ENCODE measurements at places on chromosomes 4 and X.

DNA sequence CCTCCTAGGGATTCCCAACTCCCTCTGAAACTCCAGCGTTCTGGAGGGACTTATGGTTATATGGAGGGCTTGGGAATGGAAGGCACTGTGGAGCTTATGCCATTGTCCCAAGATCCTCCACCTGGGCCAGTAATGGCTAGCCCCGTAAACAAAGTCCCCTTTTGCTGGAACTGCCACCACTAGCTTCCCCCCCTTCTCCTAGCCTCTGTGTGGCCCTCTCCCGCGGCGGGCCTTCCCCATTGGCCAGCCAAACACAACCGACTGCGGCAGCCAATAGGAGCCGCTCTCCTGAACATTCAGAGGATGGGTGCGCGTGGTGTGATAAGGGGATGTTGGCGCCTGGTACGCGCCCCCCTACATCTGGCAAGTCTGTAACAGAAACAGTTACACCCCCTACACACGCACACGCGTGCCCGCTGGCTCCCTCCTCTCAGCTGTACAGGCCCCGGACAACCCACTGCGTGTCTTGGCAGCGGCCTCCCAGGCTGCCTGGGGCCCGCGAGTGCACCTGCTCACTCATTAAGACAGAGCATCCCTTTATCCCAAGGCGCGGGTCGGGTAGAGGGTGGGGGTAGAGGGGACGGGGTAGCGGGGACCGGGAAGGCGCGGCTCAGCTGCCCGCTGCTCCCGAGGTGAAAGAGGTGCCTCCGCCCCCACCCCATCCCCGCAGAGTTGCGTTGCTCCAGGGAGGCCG is 863 bp upstream of the RAB33A start:
- no peak for DNase-seq

GRCh38 chr4:184838249-184839074 is 12.7 kb upstream of the ACSL1 start:
- DNase-seq = no peak

DNA sequence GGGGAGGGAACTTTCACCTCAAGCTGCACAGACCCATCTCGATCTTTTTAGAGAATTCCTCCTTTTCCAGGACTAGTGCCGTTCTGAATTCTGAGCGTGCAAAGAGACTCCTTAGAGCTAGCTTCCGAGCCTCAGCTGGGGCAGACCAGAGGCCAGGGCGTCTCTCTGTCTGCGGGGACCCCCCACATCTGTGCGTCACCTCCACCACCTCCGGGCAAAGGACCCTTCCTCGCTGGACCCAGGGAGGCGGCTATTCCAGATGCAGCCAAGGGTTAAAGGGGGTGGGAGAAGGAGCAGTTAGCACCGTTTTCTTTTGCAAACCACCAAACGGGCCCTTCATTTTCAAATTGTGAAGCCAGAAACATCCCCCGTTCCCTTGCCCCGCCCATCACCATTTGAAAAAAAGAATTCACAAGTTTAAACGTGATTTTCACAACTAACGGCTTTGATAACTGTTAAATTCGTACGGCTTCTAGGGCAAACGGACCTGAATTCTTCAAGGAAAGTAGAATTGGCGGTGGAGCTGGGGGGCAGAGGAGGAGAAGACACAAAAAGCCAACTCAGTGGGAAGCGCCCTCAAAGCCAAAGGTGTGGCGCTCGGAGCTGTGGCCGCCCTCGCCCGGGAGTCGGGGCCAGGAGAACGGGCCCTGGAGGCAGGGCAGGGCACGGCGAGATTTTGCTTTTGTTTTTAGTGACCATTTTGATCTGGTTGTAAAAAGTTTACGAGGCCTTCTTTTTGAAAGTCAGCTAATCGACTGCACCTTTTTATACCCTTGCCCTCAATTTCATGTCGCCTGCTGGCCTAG is 3.3 kb upstream of the PDGFRA start:
- DNase-seq = no peak

- peak; percentile 16 for DNase-seq
Measured at GRCh38 chr4:168480931-168481611, 779 bp upstream of the DDX60L start.

- DNase-seq = no peak
Measured at GRCh38 chrX:65574356-65574755, 39.8 kb upstream of the LAS1L start.

GRCh38 chr4:186032259-186032658 is 36.7 kb upstream of the TLR3 start:
- DNase-seq = no peak

DNA sequence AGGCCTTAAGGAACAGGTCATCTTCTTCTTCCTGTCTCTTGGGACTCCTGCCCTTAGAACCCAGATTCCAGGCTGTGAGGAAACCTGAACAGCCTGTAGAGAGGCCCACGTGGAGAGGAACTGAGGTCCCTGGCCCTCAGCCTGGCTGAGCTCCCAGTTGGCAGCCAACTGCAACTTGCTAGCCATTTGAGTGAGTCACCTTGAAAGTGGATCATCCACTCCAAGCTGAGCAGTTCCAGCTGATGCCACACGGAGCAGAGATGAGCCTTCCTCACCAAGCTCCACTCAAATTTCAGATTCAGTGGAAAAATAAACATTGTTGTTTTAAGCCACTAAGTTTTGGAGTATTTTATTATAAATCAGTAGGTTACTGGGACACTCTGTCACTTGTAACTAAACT is 392.5 kb downstream of the BCOR start:
- no peak for DNase-seq

GRCh38 chr4:65083076-65083475 is 587.2 kb downstream of the EPHA5 start:
- DNase-seq = no peak

GRCh38 chrX:9988762-9989161 is 21.6 kb downstream of the CLDN34 start:
- no peak for DNase-seq

DNA sequence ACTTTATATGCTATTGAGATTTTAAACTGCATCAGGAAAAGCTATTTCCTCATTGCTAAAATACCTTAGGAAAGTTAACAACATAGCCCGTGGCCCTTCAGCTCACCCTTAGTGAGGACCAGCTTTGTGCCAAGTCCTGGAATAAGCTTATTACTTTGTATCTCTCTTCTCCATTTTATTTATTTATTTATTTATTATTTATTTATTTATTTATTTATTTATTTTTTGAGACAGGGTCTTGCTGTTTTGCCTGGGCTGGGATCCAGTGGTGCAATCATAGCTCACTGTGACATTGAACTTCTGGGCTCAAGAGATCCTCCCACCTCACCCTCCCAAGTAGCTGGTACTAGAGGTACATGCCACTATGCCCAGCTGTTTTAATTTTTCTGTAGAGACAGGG is 6.3 kb downstream of the RHOXF1 start:
- DNase-seq = no peak

DNA sequence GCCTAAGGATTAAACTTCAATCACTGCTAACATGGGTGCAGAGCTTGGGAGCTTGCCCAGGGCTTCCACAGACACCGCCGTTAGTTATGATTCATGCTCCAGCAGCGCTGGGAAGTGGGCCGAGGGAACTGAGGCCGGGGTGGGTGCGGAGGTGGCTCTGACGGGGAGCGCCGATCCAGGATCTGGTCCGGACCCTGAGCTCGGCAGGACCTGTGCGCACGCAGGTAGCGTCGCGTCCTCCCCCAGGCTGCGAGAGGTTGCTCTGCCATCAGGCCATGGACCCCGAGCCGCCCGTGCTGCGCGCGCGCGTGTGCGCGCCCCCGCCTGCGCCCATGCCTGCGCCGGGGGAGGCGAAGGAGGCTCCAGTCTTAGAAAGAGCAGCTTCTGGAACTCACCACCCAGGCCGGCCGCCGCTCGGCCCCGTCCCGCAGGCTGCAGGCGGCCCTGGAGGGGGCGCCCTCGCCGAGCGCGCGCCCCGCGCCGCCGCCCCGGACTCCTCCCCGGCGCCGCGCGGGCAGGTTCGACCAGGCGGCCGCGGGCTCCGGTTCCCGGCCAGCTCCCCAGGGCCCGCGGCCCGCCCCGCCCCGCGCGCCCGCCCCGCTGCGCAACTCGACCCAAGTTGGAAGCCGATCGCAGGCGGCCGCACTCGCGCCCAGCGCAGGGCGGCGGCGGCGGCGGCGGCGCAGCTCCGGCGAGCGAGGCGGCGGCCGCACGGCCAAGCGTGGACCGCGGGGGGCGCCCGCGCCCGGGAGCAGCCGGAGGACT is 732 bp upstream of the ADRA2C start:
- DNase-seq = no peak

- no peak for DNase-seq
Measured at GRCh38 chr4:85828027-85828890, 353.3 kb downstream of the ARHGAP24 start.

DNA sequence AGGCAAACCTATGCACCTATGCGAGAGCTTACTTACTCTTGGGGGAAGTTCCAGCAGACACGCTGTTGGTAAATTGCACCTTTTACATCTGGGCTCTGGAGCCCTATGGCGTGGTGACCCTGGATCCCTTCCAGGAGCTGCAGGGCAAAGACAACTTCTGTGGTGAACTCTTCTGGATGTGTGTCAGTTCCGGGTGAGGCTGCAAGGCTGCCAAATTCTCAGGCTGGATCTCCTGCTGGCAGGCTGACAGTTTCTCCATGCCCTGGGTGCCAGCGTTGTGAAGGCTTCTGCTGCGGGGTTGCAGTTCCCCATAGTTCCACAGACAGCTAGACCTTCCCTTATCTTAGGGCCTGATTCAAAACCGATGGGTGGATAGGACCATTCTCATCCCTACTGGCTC is 37.9 kb downstream of the RAP2C start:
- no peak for DNase-seq

DNA sequence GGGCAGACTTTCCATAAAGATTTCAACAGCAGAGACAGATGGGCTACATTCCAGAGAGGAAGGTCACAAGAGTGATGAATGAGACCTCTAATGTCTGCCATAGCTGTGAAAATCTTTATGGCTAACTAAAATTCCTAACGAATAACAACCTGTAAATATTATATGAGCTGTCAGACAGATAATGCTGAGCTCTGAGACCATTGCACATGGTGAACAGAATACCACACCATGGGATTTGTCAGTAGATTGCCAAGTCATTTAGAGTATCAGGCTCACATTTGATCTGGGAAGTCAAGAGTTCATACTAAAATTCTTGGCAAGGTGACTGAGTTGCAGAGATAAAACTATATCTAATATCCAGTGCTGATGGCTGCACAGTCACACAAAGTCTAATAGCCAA is 259.2 kb upstream of the FTHL17 start:
- DNase-seq = no peak

DNA sequence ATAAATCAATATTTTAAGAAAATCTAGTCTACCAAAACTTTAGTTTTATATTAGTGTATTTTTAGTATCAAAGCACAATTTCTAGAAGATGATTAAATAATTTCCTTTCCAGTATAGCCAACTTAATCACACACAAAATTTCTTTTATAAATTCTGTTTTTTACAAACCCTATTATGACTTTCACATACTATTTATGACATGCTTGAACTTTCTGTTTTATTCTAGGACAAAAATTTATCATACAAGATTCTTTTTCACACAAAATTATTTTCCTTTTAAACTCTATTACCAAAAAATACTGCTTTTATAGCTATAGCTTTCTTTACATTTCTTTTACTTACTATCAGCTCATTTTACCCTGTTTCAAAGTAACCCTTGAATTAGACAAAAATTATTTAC is 149.5 kb downstream of the OR13H1 start:
- DNase-seq = no peak

- peak; percentile 15 for DNase-seq
Measured at GRCh38 chr4:55545641-55546505, 836 bp downstream of the CLOCK start.

DNA sequence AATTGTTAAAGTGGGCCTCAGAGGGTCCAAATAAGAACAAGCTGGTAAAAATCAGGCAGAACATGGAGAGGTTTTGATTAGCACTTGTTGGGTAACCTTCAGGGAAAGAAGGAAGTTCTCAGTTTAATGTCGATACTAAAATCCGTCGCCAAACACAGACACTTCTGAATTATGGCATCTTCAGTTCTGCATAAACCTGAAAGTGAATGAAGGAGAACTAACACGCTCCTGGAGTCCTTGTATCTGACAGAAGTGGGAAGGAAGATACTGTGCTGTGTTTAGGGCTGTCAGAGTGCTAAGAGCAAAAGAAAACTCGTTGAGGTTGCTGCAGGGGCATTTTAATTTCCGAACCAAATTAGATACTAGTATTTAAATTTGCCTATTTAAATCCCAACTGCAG is 106.2 kb downstream of the TMA16 start:
- DNase-seq = no peak

DNA sequence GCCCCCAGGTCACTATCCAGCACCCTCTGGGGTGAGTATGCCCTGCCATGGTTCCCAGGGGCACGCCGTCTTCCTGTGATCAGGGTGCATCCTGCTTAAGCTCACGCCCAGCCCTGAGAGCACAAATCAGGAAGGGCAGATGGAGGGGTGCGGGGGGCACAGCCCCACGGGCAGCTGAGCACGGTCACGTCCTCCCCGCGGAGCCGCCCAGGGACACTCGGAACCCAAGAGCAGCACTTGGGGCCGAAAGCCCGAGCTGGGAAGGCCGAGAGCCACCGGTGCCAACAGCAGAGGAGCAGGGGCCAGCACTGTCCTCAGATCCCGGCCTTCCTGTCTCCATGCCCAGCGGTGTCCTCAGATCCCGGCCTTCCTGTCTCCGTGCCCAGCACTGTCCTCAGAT is 21.5 kb downstream of the NELFA start:
- DNase-seq = no peak

GRCh38 chrX:154594491-154594890 is 9.6 kb downstream of the CTAG1A start:
- no peak for DNase-seq

GRCh38 chr4:87211249-87211952 is 9.0 kb downstream of the KLHL8 start:
- no peak for DNase-seq

DNA sequence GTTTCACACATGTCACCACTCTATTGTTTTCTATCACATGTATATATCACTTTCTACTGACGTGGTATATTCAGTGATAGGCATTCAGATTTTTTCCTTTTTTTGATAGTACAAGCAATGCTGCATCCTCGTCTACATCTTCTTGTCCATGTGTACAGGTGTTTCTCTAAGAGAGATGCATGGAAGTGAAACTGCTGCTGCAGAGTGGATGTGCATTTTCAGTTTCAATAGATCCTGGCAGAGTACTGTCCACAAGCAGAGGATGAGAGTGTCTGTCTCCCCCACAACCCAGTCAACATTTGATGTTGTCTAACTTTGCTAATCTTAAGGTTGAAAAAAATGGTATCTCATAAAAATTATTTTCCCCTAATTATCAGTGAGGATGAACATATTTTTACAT is 194.0 kb upstream of the CASK start:
- DNase-seq = no peak

DNA sequence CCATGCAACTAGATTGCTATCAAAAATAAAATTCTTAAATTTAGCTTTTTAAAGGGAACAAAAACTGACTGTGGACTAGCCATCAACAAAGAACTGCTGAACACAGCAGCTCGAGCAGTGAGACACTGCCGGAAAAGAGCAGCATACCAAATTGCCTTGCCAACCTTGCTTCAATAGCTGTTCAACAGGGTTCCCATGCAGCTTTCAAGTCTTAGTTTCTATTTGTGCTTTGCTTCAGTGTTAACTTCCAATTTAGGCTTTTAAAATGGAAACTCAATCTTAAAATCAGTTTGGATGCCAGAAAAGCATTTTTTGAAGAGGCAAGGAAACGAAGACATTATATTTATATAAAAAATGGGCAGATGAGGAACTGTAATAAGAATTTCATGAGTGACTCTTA is 463.4 kb upstream of the MAGEB18 start:
- DNase-seq = no peak

GRCh38 chr4:73770917-73771316 is 30.5 kb downstream of the CXCL8 start:
- DNase-seq = no peak

GRCh38 chrX:44874420-44875184 is 1.6 kb downstream of the KDM6A start:
- DNase-seq = no peak

- DNase-seq = no peak
Measured at GRCh38 chr4:80268936-80269335, 2.5 kb downstream of the FGF5 start.
